ENCODE measurements at places on chromosomes 2 and 18.
A peak's percentile ranks its signal among the peaks of the same experiment; 100 is the strongest.

- no peaks in the 10 kb centered on the region for H3K36me3 ChIP-seq
- H3K4me1 ChIP-seq: no peaks in the 10 kb centered on the region
- no peak overlapping the region for H3K4me3 ChIP-seq
- H3K27me3 ChIP-seq: no peaks in the 10 kb centered on the region
- DNase-seq: no peak
- H3K27ac ChIP-seq: no peak overlapping the region
Observed at GRCh38 chr18:70907673-70908072, 618.8 kb downstream of the SOCS6 start.

GRCh38 chr18:274313-274712 is 6.5 kb upstream of the THOC1 start:
- H3K27ac ChIP-seq: no peak overlapping the region
- no peaks in the 10 kb centered on the region for H3K27me3 ChIP-seq
- no peak for DNase-seq
- H3K4me3 ChIP-seq: no peak overlapping the region
- H3K36me3 ChIP-seq: no peaks in the 10 kb centered on the region
- H3K4me1 ChIP-seq: peaks cover 12% of the 10 kb centered on the region

GRCh38 chr18:27447451-27447881 is 262.4 kb upstream of the CHST9 start:
- no peaks in the 10 kb centered on the region for H3K27me3 ChIP-seq
- DNase-seq: no peak
- H3K4me3 ChIP-seq: no peak overlapping the region
- no peak overlapping the region for H3K27ac ChIP-seq
- H3K36me3 ChIP-seq: no peaks in the 10 kb centered on the region

GRCh38 chr2:1414121-1414520 is 858 bp downstream of the TPO start:
- no peak for DNase-seq
- no peaks in the 10 kb centered on the region for H3K36me3 ChIP-seq
- no peaks in the 10 kb centered on the region for H3K4me1 ChIP-seq
- no peak overlapping the region for H3K4me3 ChIP-seq
- no peaks in the 10 kb centered on the region for H3K27me3 ChIP-seq

- no peaks in the 10 kb centered on the region for H3K27me3 ChIP-seq
- no peak overlapping the region for H3K4me3 ChIP-seq
- H3K27ac ChIP-seq: no peak overlapping the region
Observed at GRCh38 chr2:227416701-227417100, 29.0 kb upstream of the SCYGR1 start.

DNA sequence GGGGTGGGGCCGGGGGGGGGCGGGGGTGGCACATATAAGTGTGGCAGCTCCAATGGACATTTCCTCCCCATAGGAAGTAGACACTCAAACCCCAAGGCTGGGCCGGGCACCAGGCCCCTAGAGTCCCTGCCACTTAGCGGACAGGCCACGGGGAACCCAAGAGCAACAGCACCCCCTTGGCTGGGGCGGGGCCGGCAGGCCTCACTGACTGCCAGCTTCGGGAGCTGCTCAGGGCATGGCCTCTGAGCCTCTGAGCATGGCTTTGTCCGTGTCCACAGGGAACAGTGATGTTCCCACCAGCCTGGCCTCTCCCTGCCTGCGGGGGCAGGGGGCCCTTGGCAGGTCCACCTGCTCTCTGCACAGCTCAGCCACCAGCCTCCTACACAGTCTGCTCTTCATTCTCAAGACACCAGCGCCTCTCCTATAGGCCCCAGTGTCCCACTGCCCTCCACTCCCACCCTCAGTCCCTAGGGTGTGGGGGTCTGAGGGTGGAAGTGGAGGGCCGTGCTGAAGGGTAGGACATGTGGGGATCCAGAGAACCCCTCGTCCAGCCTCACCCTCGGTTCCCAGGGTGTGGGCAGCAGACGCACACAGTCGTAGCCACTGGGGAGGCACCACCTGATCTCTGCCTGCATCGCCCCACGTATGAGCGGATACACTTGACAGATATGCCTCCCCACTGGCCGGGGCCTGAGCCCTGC is 106.7 kb downstream of the FAM210A start:
- no peak for DNase-seq
- peaks cover 6% of the 10 kb centered on the region for H3K27me3 ChIP-seq
- no peak overlapping the region for H3K27ac ChIP-seq
- no peak overlapping the region for H3K4me3 ChIP-seq
- H3K36me3 ChIP-seq: no peaks in the 10 kb centered on the region
- H3K4me1 ChIP-seq: no peaks in the 10 kb centered on the region

DNA sequence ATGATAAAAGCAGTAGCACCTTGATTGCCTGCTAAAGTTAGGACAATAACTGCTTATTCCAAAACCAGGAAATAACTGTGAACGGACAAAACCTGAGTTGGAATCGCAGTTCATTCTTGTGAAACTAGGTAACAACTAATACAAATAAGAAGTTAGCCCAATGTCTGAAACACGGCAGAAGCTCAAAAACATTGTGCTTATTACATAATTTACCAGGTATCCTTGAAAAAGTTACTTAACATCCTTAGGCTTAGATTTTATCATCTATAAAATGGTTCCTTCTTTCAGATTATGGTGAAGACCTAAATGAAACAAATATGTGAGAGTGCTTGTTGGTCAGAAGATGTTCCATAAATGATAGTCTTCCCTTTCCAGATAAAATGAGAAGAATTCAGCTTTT is 32.4 kb downstream of the RTN4 start:
- no peak overlapping the region for H3K27ac ChIP-seq
- H3K4me3 ChIP-seq: no peak overlapping the region
- no peaks in the 10 kb centered on the region for H3K27me3 ChIP-seq
- peaks cover 3% of the 10 kb centered on the region for H3K36me3 ChIP-seq
- peaks cover 63% of the 10 kb centered on the region for H3K4me1 ChIP-seq

DNA sequence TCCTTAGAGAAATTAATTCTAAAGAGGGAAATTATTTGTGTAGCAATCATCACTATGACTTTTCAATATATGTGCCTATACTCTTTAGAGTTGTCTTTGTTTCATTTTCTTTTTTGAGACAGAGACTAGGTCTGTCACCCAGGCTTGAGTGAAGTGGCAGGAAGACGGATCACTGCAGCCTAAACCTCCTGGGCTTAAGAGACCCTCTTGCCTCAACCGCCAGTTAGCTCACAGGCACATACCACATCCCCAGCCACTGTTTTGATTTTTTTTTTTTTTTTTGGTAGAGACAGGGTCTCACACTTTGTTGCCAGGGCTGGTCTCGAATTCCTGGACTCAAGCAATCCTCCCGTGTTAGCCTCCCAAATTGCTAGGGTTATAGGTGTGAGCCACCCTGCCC is 12.4 kb downstream of the YWHAQ start:
- H3K27ac ChIP-seq: no peak overlapping the region
- H3K4me1 ChIP-seq: no peaks in the 10 kb centered on the region
- H3K4me3 ChIP-seq: no peak overlapping the region
- H3K36me3 ChIP-seq: peaks cover 6% of the 10 kb centered on the region

DNA sequence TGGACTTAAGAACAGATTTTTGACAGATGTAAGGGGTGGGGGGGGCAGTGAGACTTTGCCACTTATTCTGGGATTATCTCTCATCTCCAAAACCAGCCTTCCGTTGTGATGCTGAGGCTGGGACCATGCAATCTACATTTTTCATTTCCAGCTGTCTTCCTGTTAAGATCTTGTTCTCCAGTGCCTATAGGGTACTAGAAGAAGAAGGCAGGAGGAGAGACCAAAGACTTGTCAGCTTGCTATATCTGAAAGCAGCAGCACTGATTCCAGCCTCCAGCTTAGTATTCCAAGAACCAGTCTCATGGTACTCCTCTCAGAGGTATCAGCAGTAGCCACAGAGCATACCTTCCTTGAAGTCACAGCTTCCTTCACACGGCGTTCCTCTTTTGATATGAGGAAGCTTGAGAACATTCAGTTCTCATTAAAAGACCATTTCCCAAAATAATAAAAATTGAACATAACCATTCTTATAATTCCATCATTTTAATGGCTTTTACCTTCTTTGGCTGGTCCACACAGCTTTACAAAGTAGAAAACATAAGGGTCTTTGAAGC is 49.8 kb downstream of the USP34 start:
- H3K27ac ChIP-seq: peak overlapping the region; percentile 30
- H3K4me3 ChIP-seq: no peak overlapping the region
- no peaks in the 10 kb centered on the region for H3K27me3 ChIP-seq
- H3K4me1 ChIP-seq: peaks cover 18% of the 10 kb centered on the region
- no peak for DNase-seq

DNA sequence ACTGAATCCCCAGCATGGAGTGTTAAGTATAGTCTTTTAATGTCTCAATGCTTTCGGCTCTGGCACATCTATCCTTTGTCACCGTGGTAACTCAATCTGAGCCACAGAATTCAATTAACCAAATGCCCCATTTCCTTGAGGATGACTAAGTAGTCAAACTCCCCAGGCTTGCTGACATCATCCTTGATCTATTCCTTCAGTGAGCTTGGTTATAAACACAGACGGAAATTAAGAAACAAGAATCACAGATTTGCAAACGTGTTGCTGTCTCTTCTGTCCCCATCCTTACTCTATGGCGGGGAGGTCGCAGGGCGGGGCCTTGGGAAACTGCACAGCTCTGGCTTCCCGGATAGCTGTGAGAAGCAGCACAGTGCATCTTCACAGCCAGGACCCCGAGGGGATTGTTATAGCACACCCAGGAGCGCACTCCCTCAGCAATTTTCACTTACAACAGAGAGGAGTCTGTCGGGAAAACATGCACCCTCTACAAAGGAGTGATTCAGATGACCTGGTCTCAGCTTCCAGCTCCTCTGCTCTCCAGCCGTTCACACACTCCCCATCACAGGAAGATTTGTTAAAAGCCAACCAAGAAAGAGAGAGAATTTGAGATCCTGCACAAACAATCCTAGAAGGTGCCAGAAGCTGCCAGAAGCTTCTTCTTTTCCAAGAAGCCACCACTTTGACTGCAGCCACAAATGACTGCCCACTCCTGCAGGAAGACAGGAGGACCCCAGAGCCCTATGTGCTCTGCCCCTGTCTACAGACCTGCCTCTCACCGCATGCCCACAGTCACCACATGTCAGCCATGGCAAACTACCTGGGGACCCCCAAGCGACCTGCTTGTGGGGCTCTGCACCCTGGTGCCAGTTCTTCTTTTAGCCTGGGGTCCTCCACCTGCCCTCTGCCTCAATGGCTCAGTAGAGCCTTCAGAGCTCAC is 44.9 kb upstream of the YWHAQ start:
- peak overlapping the region; percentile 47 for H3K4me3 ChIP-seq
- peaks cover 28% of the 10 kb centered on the region for H3K4me1 ChIP-seq
- peak overlapping the region; percentile 40 for H3K27ac ChIP-seq
- peak; percentile 62 for DNase-seq

GRCh38 chr2:214077727-214078126 is 333.1 kb upstream of the VWC2L start:
- no peak overlapping the region for H3K4me3 ChIP-seq
- DNase-seq: no peak
- no peaks in the 10 kb centered on the region for H3K4me1 ChIP-seq
- H3K27ac ChIP-seq: no peak overlapping the region
- no peaks in the 10 kb centered on the region for H3K36me3 ChIP-seq

DNA sequence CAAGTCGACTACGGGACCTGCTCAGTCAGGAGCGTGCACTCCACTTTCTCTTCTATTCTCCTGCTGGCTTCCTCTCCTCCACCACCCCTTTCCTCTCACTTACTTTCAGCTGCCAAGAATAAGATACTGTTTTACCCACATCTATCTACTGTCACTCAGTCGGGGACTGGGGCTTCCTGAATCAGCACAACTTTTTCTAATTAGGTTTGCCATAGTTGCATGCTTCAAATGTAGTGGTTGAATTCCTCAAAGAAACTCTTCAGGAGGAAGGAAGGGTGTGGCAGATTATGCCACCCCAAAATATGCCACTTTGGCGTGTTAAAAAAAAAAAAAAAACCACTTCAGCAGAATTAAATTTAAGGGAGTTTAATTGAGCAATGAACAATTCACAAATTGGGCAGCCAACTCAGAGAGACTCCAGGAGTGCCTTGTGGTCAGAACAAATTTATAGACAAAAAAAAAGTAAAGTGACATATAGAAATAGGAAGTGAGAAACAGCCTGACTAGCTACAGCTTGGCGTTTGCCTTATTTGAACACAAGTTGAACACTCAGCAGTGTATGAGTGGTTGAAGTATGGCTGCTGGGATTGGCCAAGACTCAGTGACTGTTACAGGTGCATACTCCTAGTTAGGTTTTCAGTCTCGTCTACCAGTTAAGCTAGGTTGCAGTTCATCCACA is 32.5 kb upstream of the RMDN2 start:
- DNase-seq: no peak
- no peaks in the 10 kb centered on the region for H3K36me3 ChIP-seq
- H3K27me3 ChIP-seq: no peaks in the 10 kb centered on the region
- peaks cover 5% of the 10 kb centered on the region for H3K4me1 ChIP-seq

- no peak overlapping the region for H3K27ac ChIP-seq
- DNase-seq: no peak
- H3K4me3 ChIP-seq: no peak overlapping the region
- H3K27me3 ChIP-seq: no peaks in the 10 kb centered on the region
- no peaks in the 10 kb centered on the region for H3K4me1 ChIP-seq
Observed at GRCh38 chr18:61136711-61137251, 196.4 kb upstream of the CDH20 start.

DNA sequence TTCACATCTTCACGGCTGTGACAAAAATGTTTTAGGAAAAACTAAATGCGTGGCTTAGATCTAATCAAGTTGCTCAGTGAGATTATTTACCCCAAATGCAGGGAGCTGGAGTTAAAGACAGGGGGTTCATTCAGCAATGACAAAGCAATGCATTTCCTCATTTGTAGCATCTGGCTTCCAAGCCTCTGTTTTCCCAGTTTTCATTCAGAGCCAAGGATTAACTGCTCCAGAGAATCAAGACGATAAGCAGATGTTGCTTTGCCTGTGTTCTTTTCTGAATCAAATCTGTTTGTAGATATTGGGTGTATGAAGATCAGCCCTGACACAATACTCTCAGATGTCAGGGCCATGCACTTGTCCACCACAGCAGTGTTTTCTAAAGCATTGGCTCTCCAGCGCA is 147.4 kb upstream of the SIX2 start:
- H3K27me3 ChIP-seq: peaks cover 10% of the 10 kb centered on the region
- no peak overlapping the region for H3K27ac ChIP-seq
- no peak overlapping the region for H3K4me3 ChIP-seq
- H3K4me1 ChIP-seq: no peaks in the 10 kb centered on the region
- no peak for DNase-seq

DNA sequence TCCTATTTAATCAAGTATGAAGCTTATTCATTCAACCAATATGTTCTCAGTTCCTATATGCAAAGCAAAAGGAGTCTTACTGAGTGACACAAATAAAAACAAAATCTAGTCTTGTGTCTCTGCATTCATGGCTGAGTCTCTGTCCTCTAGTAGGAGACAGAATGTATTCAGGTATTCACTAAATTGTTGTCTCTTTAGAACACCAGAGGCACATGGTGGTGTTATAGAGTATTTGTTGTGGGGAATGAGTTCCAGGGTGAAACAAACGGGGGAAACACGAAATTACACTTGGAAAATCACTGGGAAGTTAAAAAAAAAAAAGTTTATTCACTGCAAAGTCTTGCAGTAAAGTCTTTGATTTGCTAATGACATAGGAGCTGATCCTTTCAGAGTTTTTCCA is 131.7 kb upstream of the FSHR start:
- no peaks in the 10 kb centered on the region for H3K36me3 ChIP-seq
- no peaks in the 10 kb centered on the region for H3K4me1 ChIP-seq
- no peak for DNase-seq

GRCh38 chr2:34012715-34013302 is 413.7 kb upstream of the FAM98A start:
- no peaks in the 10 kb centered on the region for H3K4me1 ChIP-seq
- H3K27ac ChIP-seq: no peak overlapping the region
- no peaks in the 10 kb centered on the region for H3K27me3 ChIP-seq
- H3K36me3 ChIP-seq: no peaks in the 10 kb centered on the region
- no peak overlapping the region for H3K4me3 ChIP-seq
- DNase-seq: peak; percentile 2
